Fibroblast of skin of right biceps (primary cell): ENCODE measurements at places on chromosomes 4 and X.

DNA sequence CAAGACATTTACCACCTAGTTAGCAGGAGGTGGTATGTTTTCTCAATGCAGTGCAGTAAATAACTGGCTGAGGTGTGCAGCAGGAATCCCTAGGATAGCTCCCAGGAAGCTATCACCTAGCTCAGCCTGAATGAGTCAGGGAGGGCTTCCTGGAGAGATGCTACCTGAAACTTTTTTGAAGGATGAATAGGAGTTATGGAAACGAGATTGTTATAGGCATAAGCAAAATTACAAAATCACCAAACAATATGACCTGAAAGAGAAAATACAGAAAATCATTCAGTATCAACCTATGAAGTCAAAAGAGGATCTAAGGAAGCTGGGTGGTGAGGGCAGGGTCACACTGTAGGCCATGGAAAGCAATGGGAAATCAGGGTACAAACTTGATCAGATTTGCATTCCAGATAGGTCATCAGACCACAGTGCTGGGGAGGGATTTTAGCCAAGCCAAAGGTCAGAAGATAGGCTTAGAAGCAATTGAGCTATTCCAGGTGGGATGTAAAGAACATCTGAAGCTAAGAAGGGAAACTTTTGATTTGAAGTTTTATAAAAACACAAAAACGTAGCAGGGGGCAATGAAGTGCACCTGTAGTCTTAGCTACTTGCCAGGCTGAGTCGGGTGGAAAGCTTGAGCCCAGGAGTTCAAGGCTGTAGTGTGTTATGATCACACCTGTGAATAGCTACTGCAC, 11.3 kb downstream of the AREG start:
- DNase-seq: no peak

DNA sequence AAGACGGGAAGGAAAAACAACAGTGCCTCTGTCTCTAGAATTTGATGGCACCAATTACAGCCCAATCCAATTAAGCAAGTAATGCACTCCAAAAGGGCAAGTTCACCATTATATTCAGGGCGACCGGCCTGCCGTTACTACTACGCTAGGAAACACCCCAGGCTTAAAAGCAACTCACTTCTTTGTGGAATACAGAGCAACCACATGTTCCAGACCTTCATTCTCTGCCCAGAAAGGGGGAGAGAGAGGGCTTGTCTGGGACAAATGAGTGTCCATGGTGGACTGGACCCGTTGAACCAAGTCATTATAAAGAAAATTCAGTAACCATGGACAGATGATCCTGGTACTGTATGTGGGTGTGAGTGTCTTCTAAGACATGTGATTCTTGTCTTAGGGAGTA, 1.6 kb downstream of the KDR start:
- DNase-seq: no peak

DNA sequence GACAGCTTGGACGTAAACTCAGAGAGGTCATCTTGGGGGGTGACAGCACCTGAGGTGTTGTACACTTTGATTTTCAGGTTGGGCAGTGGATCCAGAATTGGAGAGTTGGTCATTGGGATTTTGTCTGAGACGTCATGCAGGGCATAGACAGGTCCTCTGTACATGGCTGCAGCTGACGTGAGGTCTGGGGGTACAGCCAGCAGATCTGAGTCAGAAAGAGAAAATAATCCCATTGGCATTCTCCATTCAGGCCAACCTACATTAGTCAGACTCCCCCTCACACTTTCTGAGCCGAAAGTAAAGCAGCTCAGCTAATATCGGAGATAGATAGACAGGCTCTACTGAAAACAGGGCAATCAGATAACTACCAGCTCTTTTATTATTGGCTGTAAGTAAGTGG, 329.7 kb downstream of the UNC5C start:
- peak; percentile 56 for DNase-seq

GRCh38 chr4:6199422-6199921, 877 bp downstream of the JAKMIP1 start:
- no peak for DNase-seq

DNA sequence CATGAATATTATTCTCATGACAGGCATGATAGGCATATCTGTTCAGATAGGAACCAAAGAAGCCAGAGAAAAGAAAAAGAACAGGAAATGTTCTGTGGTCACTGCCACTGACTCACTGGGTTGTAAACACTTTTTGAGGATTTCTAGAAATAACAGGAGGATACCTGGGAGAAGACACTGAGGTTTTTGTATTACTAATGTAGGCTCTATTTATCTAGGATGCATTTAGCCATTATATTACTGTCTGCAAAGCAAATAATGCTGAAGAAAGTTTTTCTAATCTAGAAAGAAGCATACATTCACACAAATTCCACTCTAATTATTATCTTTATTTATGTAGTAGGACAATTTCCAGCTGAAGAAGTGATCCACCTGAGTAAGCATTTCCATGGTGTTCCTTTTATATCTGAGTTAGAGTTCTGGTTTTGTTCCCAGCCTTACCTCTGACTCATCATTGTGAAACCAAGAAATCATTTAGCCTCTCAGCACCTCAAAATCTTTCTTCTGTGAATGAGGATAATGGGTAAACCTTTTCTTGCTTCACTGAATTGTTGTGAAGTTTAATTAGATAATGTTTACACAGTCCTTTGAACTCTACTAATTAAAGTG, 40.2 kb upstream of the EPGN start:
- DNase-seq: peak; percentile 78

DNA sequence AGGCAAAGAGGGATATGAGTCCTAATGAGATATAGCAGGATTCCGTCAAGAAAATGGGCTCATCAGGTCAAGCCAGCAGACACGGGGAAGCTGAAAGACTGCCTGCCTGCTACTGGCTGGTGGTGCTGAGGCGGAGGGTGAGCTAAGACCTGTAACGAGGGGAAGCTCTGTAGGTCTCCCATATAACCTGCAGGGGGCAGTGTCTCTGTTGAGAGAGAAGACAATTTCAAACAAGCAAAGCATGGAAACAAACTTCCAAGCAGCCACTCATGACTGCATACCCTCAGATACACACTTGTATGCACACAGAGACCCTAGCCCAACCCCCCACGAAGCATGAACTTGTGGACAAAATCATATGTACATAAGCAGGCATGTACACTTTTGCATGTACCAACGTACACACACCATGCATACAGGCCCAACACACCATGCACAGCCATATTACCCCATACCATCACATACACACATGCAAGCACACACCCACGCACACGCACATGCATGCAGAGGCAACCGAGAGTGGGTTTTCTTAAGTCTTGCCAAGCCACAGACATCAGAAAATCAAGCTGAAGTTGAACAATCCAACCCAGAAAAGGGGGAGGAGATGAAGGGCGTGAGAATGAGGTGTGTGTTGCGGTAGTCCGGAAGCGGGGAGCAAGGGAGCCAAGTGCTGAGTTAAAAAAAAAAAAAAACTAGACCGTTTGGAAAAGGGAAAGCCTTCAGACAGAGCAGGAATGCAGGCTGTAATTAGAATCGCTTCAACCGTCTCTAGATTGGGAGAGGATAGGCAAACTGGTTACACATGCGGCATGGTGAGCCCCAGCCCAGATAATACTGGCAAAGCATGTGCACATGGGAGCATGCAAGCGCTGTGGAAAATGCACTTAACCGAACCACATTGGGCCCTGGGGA, 71.0 kb downstream of the PJA1 start:
- DNase-seq: peak; percentile 55

DNA sequence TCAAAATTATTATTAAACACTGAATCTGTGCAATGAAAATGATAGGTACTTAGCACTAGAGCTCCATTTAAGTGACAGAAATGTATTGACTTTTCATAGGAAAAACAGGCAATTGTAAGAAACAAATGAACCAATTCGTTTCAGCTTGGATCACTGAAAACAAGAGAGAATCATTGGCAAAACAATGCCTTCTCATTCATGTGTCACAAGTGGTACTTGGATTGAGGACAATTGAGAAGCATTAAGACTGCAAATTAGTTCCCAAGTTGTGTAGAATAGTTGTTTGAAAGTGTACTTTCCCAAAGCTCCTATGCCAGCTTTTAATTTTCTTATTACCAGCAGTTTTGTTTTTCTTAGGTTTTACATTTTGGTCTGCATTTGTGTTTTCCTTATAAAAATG, 20.6 kb downstream of the CNKSR2 start:
- DNase-seq: no peak

DNA sequence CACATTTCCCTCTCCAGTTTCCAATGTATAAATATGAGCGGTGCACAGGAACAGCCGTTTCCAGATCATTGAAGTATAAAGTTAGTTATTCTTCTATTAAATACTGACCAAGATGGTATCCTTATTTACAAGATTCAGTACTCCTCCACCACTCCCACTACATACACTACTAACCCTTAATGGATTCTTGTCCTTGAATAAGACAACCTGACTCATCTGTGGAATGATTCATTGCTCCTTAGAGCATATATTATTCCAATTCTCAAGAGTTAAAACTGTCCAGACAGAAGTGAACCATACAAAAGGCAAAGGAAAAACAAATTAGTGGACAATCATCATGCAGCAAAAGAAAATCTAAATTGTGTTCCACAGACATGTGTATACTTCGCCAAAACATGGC, 373.3 kb downstream of the IDS start:
- peak; percentile 51 for DNase-seq

GRCh38 chr4:103264905-103265304, 66.8 kb upstream of the CENPE start:
- DNase-seq: no peak

GRCh38 chrX:112056476-112056875, 26.1 kb downstream of the TRPC5 start:
- no peak for DNase-seq

- peak; percentile 26 for DNase-seq
Observed at GRCh38 chrX:41558531-41558930, 111.4 kb downstream of the NYX start.

DNA sequence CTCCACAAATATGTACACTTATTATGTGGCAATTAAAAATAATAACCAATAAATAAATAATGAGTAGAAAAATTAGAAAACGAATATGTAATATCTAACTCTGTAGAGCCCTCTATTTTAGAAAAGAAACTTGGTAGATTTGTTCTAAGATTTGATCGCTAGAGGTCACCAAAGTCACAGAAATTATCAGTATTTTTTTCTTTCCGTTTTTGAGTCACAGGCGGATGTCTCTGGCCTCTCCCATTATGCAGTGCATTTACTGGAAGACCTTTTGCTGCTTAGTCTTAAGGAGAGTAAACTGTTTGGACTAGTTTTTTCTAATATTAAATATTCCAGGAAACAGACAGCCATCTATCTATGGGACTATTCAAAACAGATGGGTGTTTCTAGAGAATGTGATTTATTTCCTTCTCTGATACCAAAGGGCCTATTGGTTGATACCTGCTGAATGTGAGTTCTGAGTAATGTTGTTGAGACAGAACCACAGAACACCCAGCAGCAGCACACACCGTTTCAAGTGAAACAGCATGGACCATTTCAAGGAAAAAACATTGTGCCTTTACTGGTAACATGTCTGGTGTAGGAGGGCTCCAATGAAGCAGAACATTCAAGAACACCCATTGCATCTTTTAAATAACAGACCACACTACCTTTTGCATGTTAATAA, 34.0 kb upstream of the GYPA start:
- DNase-seq: peak; percentile 63

GRCh38 chrX:146707781-146708180, 101.8 kb upstream of the CXorf51B start:
- DNase-seq: no peak

GRCh38 chrX:133477986-133478385, 62.7 kb upstream of the GPC4 start:
- DNase-seq: no peak

DNA sequence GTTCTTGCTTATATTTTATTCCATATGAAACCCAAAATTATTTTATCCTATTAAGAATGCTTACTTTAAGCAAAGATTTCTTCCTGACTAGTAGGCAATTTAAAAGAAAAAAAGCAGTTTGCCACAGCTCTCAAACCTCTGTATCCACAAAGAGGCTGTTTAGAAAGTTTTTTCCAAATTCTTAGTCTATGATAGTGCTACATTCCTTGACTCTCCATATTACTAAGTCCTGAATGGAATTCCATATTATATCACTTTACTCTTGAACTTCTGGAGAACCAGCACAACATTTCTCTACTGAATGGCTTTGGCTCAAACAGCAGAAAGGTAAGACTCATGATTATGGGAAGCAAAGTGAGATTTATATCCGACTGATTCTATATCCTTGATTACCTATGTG, 8.3 kb downstream of the SLC10A6 start:
- DNase-seq: peak; percentile 46

DNA sequence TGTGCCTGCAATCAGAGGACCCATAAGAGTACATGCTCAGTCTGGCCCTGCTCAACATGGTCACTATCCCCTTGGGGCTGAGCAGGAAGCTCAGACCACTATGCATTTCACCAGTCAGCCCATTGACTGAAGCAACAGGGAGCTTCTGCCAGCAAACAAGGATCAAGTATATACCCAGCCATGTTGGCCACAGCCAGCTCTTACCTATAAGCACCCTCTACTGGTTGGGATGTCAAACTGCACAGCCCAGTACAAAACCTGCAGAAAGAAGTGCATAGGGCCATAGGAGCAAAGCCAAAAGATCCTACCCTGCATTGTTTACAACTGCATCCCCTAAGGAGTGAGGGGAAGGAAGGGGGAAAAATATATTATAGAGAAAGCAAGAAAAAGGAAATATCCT, 214.4 kb upstream of the CPEB2 start:
- peak; percentile 9 for DNase-seq

- no peak for DNase-seq
Observed at GRCh38 chr4:158133551-158133950, 39.3 kb downstream of the GASK1B start.

DNA sequence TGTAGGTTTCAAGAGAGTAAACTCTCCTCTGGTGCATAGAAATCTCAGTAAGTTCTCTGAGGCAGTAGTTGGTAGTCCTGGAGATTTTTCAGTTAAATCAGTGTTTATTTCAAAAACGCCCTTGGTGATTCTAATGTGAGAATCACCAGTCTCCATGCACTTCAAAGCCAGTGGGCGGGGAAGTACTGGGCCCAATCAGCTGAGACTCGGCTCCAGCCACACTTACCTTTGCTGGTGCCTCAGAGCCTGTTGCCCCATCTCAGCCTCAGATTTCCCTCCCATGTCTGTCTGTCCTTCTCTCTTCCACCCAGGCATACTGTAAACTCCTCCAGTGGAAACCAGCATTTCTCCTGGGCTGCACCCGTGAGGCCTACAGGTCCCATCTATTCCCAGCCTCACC, 7.4 kb upstream of the MGST2 start:
- DNase-seq: no peak

GRCh38 chr4:76969941-76970529, 20.5 kb downstream of the SEPTIN11 start:
- DNase-seq: no peak

DNA sequence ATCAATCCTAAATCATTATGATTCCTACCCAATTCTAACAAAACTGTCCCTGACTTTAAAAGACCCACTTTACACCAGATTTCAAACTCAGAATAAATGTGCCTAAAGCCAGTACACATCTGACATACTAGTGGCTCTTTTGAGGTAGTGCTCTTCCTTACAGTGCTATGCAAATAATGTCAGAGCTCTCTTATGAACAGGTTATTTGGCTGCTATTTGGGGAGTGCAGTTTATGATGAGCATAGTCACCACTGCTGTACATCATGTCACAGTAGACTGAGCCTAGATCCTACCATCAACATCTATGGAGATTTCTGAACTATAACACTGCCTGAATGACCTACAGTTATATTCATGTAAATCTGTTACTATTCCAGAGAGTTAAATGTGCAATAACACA, 50.4 kb upstream of the PAGE5 start:
- no peak for DNase-seq
